ENCODE measurements at places on chromosomes 3 and 15. TPM values are rescaled to one million over a fixed set of nuclear protein-coding genes. Genes with fewer than 3 reads are reported as not detected.

The CTDSPL2 gene
- 59.7 TPM for total RNA-seq

The LRTM1 gene
- not detected for total RNA-seq

GRCh38 chr3:97689962-97690361 lies 74.6 kb upstream of the ARL6 start:
- DNase-seq = no peak

GRCh38 chr3:61518590-61518989 lies 42.8 kb upstream of the PTPRG start:
- DNase-seq = no peak

- DNase-seq = no peak
Measured at GRCh38 chr15:80856400-80856799, 77.2 kb downstream of the CEMIP start.

DNA sequence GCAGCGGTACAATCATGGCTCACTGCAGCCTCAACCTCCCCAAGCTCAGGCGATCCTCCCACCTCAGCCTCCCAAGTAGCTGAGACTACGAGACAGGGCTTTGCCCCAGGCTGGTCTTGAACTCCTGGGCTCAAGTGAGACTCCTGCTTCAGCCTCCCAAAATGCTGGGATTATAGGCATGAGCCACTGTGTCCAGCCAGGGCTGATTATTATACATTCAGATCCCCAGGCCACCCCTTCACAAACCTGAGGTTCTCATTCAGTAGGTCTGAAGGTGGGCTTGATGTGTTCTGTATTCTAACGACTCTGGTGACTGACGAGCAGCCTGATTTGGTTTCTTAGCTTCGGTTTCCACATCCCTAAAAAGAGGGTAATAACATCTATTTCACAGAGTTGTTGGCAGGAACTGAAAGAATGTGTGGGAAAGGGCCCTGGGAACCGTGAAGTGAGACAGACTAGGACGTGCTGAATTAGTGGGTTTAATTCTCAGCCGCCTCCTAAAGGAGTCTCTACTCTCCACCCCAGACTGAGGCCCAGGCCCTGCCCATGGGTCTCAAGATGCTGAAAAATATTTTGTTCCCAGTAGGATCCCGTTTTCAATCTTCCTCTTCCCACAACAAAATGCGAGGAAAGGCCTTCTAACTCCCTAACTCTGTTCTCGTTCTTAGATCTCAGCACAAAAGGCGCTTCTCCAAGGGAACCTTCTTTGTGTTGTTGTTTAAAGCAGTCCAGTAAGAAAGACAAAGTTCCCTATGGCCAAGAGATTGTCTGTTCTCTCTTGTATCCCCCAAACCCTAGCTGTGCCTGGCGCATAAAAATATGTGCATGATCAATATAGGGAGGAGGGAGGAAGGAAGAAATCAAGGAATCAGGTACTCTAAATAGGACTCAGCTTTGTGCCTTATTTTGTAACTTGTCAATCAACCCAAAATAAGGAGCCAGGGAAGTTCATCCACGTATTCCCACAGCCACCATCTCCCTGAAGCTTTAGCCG lies 210.0 kb upstream of the TOPAZ1 start:
- no peak for DNase-seq
